Activated CD8-positive, alpha-beta memory T cell treated with anti-CD3 and anti-CD28 coated beads, Interleukin-2, amount 10 ng/mL, durations not matched to agents 7 days and 5 days (primary cell): ENCODE measurements at places on chromosomes 16 and 17.
A peak's percentile ranks its signal among the peaks of the same experiment; 100 is the strongest.

- H3K4me3 ChIP-seq, result no peak overlapping the region
- peaks cover 14% of the 10 kb centered on the region for H3K27me3 ChIP-seq
- no peaks in the 10 kb centered on the region for H3K36me3 ChIP-seq
- no peak for DNase-seq
- peaks cover 14% of the 10 kb centered on the region for H3K4me1 ChIP-seq
Measured at GRCh38 chr17:50889528-50890118, 23.5 kb upstream of the TOB1 start.

- peaks cover 5% of the 10 kb centered on the region for H3K36me3 ChIP-seq
- no peak for DNase-seq
- H3K4me1 ChIP-seq, result peaks cover 14% of the 10 kb centered on the region
Measured at GRCh38 chr16:8679151-8679550, 4.7 kb downstream of the ABAT start.

- H3K27ac ChIP-seq, result no peak overlapping the region
- no peaks in the 10 kb centered on the region for H3K27me3 ChIP-seq
- H3K36me3 ChIP-seq, result no peaks in the 10 kb centered on the region
- H3K4me1 ChIP-seq, result peaks cover under 1% of the 10 kb centered on the region
- no peak for DNase-seq
- no peak overlapping the region for H3K4me3 ChIP-seq
Measured at GRCh38 chr16:1520461-1520860, 13.0 kb upstream of the TMEM204 start.

GRCh38 chr17:34015253-34015652 is 239.8 kb upstream of the CCL2 start:
- H3K4me3 ChIP-seq, result no peak overlapping the region
- no peaks in the 10 kb centered on the region for H3K36me3 ChIP-seq
- DNase-seq, result no peak
- H3K27ac ChIP-seq, result no peak overlapping the region
- no peaks in the 10 kb centered on the region for H3K4me1 ChIP-seq

DNA sequence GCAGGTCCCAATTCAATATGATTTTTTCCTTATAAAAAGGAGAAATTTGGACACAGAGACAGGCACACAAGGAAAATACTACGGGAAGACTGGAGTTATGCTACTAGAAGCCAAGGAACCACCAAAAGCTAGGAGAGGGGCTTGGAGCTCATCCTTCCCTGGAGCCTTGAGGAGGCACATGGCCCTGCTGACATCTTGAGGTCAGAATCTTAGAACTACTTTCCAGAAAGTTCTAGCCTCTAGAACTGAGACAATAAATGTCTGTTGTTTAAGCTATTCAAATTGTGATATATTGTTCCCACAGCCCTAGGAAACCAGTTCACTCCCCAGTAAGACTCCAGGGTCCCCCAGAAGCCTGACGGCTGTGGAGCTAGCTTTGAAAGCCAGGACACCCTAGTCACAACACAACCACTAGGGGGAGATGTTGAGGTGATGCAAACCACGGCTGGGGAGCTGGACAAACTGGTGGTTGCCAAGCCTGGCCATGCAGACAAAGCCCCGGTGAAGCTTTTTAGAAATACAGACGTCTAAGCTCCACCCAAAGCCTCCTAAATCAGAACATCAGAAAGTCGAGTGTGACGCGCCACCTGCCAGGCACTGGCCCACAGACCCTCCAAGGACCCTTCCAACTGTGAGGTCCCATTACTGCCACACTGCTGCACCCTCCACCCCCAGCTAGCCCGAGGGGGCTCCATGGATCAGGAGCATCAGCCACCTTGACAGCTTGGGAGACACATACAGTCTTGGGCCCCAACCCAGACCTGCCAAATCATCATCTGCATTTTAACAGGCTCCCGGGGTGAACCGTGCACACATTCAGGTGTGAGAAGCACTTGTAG is 106.4 kb downstream of the SLC39A11 start:
- no peaks in the 10 kb centered on the region for H3K27me3 ChIP-seq
- DNase-seq, result peak; percentile 67
- no peak overlapping the region for H3K27ac ChIP-seq

DNA sequence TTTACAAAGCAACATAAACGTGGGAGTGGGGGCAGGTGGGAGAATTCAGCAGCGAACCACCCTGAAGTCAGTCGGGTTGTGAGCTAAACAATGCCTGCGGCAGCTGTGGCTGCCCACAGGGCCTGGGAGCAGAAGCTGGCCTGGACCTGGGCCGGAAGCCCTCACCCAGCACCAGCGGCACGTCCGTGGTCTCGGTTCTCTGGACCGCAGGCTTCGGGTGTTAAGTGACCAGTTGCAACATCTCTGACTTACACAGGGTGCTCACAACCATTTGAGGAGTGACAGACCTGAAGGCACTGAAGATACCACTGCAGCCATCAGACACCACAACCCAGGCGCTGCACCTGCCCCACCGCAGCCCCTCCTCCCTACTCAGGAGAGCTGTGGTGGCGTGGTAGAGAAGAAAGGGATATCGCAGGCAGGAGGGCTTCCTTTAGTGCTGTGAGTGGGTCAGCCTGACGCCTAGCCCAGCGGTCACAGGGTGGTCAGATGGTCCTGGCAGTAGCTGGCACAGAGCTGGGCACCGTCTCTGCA is 33.8 kb downstream of the CBFA2T3 start:
- no peak overlapping the region for H3K27ac ChIP-seq
- H3K4me3 ChIP-seq, result no peak overlapping the region

- peaks cover 11% of the 10 kb centered on the region for H3K4me1 ChIP-seq
- DNase-seq, result no peak
- H3K27ac ChIP-seq, result no peak overlapping the region
- H3K27me3 ChIP-seq, result peaks cover 11% of the 10 kb centered on the region
- peaks cover 3% of the 10 kb centered on the region for H3K36me3 ChIP-seq
Measured at GRCh38 chr17:64460955-64461354, 12.0 kb downstream of the MILR1 start.

GRCh38 chr17:61647047-61647446 is 56.0 kb upstream of the NACA2 start:
- peaks cover 3% of the 10 kb centered on the region for H3K36me3 ChIP-seq
- no peak overlapping the region for H3K4me3 ChIP-seq
- H3K27ac ChIP-seq, result no peak overlapping the region
- H3K4me1 ChIP-seq, result no peaks in the 10 kb centered on the region
- peaks cover 43% of the 10 kb centered on the region for H3K27me3 ChIP-seq
- no peak for DNase-seq
